Dorsolateral prefrontal cortex (tissue), 122 donors: ENCODE measurements at places on chromosomes 1 and 21. TPM values are rescaled to one million over a fixed set of nuclear protein-coding genes. Genes with fewer than 3 reads are reported as not detected.

Gene OMA1
- 33.0 TPM for total RNA-seq

Gene SH3BGR
- 16.6 TPM for total RNA-seq

Gene CYP4B1
- total RNA-seq, result 2.9 TPM

Gene WNT3A
- not detected for total RNA-seq

Gene TSPEAR
- total RNA-seq, result 0.17 TPM

Gene TTC22
- total RNA-seq, result 0.40 TPM

Gene NBPF20
- 4.3 TPM for total RNA-seq

Gene GPR61
- 32.6 TPM for total RNA-seq
